T-helper 2 cell treated with Interferon-gamma antibody and Interleukin-4, amounts not matched to agents 5 μg/mL and 100 μg/mL, for 36 hours (primary cell): ENCODE measurements at places on chromosomes 2 and 18.

DNA sequence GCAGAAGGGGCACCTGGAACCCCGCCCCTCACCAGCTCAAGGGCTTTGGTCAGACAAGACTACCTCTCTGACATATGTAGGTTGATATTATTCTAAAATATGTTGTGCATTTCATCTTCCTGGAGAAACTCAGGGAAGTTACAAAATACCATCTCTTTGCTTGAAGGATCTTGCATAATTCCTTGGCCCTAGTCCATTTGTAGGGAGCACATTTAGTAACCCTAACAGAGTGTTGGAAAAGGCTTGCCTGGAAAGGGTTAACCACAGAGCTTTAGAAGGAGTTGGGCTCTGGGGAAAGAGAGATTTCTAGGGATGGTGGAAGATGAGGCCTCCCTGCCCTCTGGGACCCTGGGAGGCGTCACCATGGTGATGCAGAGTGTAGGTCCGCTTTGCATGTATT, 143.0 kb upstream of the SLC1A4 start:
- no peaks in the 10 kb centered on the region for H3K36me3 ChIP-seq
- no peak overlapping the region for H3K27ac ChIP-seq
- H3K4me1 ChIP-seq, result peaks cover 6% of the 10 kb centered on the region
- peaks cover 5% of the 10 kb centered on the region for H3K27me3 ChIP-seq
- no peak for DNase-seq
- H3K4me3 ChIP-seq, result no peak overlapping the region

DNA sequence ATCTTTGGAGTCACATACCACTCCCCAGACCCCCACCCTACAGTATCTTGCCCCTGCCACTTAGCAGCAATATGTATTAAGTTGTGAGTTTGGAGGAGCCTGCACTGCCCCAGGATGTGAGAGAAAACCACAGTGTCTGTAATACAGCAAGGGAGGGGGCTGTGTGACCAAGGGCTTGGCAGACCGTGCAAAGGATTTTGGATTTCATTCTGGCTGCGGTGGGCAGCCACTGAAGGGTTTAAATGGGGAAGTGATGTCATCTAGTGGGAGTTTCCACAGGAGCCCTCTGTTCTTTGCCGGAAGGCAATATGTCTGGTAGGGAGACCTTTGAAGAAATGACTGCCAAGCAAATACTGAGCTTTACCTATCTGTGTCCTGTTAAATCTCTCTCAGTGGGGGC, 202.4 kb downstream of the FHOD3 start:
- H3K27me3 ChIP-seq, result no peaks in the 10 kb centered on the region
- H3K4me3 ChIP-seq, result no peak overlapping the region
- H3K4me1 ChIP-seq, result no peaks in the 10 kb centered on the region
- H3K27ac ChIP-seq, result no peak overlapping the region

DNA sequence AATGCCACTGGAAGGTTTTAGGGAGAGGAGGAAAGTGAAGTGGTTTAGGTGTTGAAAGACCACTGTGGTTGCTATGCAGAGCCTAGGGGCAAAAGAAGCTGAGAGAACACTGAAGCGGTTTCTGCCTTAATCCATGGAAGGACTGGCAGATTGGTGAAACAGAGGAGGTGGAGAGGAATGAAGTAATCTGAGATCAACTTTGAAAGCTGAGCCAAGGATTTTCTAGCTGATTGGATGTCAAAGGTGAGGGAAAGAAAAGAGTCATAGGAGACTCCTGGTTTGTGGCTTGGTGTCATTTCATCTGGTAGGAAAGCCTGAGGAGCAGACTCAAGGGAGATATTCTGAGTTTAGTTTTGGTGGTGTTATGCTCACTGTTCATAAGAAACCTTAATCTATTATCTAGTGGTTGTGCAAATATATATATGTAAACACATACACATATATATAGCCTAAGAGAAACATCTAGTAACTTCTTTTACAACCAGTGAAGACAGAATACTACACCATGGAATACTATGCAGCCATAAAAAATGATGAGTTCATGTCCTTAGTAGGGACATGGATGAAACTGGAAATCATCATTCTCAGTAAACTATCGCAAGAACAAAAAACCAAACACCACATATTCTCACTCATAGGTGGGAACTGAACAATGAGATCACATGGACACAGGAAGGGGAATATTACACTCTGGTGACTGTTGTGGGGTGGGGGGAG, 134.1 kb upstream of the CREB1 start:
- H3K27ac ChIP-seq, result peak overlapping the region; percentile 23
- H3K4me1 ChIP-seq, result peaks cover 5% of the 10 kb centered on the region
- H3K4me3 ChIP-seq, result no peak overlapping the region
- no peaks in the 10 kb centered on the region for H3K27me3 ChIP-seq
- DNase-seq, result no peak

DNA sequence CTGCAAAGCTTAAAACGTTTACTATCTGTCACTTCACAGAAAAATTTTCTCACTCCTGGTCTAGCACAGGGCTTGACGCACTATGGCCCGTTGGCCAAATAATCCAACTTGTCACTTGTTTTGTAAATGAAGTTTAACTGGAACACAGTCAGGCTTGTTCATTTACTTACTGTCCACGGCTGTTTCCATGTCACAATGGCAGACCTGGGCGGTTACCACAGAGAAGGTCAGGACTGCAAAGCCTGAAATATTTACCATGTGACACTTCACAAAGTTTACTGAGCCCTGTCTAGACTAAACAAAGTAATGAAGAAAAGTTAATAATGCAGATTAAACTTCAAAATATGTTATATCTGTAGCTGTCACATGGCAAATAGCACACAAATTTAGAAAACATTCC, 273.0 kb upstream of the GYPC start:
- peaks cover 2% of the 10 kb centered on the region for H3K36me3 ChIP-seq
- DNase-seq, result no peak
- H3K27ac ChIP-seq, result no peak overlapping the region
- H3K4me1 ChIP-seq, result no peaks in the 10 kb centered on the region
- H3K27me3 ChIP-seq, result peaks cover 3% of the 10 kb centered on the region

GRCh38 chr2:169345486-169346437, 16.6 kb downstream of the LRP2 start:
- H3K27me3 ChIP-seq, result peaks cover 25% of the 10 kb centered on the region
- no peak for DNase-seq
- no peak overlapping the region for H3K27ac ChIP-seq
- H3K4me3 ChIP-seq, result no peak overlapping the region
- no peaks in the 10 kb centered on the region for H3K4me1 ChIP-seq

DNA sequence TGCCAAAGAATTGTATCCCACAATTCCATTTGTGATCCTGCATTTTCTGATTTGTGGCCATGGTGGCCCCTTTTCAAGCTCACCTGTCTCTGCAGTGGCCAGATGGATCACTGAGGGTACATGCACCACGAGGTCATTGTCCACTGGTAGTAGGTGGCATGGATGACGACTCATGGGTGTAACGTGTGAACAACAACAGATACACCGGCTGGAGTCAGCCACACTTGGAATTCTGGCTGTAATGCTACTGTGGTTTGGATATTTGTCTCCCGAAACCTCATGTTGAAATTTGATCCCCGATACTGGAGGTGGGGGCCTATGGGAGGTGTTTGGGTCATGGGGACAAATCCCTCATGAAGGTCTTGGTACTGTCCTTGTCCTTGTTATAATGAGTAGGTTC, 102.2 kb upstream of the TAF1B start:
- no peaks in the 10 kb centered on the region for H3K36me3 ChIP-seq
- no peak overlapping the region for H3K27ac ChIP-seq
- peaks cover 25% of the 10 kb centered on the region for H3K4me1 ChIP-seq
- no peak overlapping the region for H3K4me3 ChIP-seq

GRCh38 chr2:108921096-108922030, 67.7 kb downstream of the EDAR start:
- no peaks in the 10 kb centered on the region for H3K36me3 ChIP-seq
- H3K27me3 ChIP-seq, result no peaks in the 10 kb centered on the region
- DNase-seq, result no peak
- no peak overlapping the region for H3K27ac ChIP-seq

- no peak overlapping the region for H3K27ac ChIP-seq
- no peak overlapping the region for H3K4me3 ChIP-seq
- H3K36me3 ChIP-seq, result no peaks in the 10 kb centered on the region
- peaks cover 12% of the 10 kb centered on the region for H3K4me1 ChIP-seq
- no peaks in the 10 kb centered on the region for H3K27me3 ChIP-seq
These were observed 66.9 kb upstream of the FZD5 start for GRCh38 chr2:207836521-207837133.

DNA sequence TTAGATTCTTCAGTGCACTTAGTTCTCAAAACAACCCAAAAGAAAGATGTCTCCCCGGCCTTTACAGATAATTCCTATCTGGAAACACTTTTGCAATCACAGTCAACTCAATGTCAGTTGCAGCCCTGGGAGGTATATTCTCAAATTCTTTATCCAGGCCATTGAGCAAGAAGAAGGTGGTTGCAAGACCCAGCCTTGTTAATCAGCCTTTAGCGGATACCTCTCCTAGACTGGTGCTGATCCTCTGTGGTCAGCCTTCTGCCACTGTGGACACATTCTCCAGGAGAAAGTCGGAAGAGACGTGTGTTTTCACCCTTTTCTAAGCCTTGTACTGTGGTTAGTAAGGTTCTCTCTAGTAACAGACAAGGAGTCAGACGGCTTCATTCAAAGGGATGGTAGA, 7.8 kb upstream of the FZD7 start:
- H3K4me1 ChIP-seq, result no peaks in the 10 kb centered on the region
- H3K27ac ChIP-seq, result no peak overlapping the region
- H3K36me3 ChIP-seq, result no peaks in the 10 kb centered on the region
- no peak for DNase-seq

DNA sequence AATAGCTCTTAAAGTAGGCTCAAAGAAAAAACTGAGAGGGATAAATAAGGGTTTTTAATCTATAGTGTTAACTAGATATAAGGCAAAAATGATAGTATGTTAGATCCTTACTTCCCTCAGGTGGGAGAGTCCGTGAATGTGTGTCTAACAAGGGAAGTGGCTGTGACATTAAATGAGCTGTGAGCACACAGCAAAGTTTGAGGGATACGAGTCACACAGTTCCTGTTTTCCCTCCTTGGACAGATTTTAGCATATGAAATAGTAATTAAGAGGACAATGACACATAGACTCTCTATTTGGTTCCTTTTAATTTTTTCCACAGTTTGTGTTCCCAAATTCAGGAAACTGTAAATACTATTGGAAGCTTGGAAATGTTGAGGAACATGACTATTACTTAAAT, 148.4 kb upstream of the CAVIN2 start:
- no peak overlapping the region for H3K27ac ChIP-seq
- no peak for DNase-seq
- no peak overlapping the region for H3K4me3 ChIP-seq
- H3K36me3 ChIP-seq, result no peaks in the 10 kb centered on the region

DNA sequence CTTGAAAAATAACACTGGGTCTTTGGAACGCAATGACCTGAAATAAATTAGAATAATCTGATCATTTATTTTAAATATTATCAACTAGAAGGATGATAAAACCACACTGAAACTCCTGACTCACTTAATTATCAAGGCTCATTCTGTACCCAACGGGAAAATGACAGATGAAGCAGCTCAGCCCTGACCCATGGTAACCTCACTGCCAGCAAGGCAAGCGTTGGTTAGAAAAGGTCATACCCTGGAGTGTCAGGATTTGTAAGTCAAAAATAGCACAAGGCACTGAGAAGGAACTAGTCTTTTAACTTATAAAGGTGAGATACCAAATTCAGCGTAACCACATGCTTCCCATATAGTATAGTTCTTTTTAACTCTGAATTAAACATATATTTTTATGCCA, 277.5 kb downstream of the ETAA1 start:
- H3K4me3 ChIP-seq, result no peak overlapping the region
- H3K27me3 ChIP-seq, result no peaks in the 10 kb centered on the region
- no peaks in the 10 kb centered on the region for H3K4me1 ChIP-seq

- no peak overlapping the region for H3K4me3 ChIP-seq
- no peaks in the 10 kb centered on the region for H3K36me3 ChIP-seq
- H3K27ac ChIP-seq, result no peak overlapping the region
- no peaks in the 10 kb centered on the region for H3K4me1 ChIP-seq
These were observed 1039.0 kb downstream of the SOCS6 start for GRCh38 chr18:71327850-71328249.

DNA sequence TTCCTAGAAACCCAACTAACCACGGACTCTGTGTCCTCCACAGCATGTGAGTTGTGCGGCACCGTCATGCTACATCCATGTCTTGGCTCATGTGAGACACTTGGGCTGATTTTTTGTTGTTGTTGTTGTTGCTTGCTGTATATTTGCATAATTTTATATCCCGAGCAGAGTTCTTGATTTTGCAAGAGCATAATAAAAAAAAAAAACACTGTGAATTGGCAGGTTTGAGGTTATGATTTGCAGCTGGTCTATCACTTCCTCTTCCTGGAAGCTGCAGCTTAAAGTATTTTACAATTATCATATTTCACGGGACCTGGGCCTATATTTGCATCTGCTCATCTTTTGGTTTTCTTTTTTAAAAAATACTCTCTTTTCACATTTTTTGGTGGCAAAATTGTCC, 142.3 kb upstream of the NRP2 start:
- no peak overlapping the region for H3K27ac ChIP-seq
- no peak for DNase-seq
- H3K27me3 ChIP-seq, result peaks cover 2% of the 10 kb centered on the region
- H3K4me1 ChIP-seq, result peaks cover 23% of the 10 kb centered on the region

DNA sequence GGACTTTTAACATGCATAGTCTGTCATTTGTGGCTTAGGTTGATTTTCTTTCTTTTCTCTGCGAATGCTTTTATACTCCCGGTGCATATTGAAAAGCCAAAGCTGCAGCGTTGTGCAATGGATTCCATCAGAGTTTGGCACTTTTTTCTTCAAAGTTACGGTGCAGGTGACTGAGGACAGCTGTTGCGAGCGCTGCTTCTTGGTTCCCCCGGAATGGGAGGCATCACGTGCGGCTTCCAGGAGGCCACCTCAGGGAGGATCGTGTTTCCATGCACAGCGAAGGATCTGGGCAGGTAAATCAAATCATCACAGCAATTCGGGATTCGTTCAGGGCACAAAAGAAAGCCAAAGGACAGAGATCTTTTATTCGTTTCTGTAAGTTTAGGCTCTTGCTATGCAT, 109.6 kb upstream of the ALKAL2 start:
- DNase-seq, result no peak

- no peak overlapping the region for H3K27ac ChIP-seq
- H3K4me1 ChIP-seq, result peaks cover 49% of the 10 kb centered on the region
- peaks cover 4% of the 10 kb centered on the region for H3K36me3 ChIP-seq
- peaks cover 9% of the 10 kb centered on the region for H3K27me3 ChIP-seq
- no peak overlapping the region for H3K4me3 ChIP-seq
These were observed 124.2 kb upstream of the ITGB6 start for GRCh38 chr2:160324161-160324800.

GRCh38 chr18:62165583-62165982, 21.3 kb downstream of the PIGN start:
- no peak overlapping the region for H3K4me3 ChIP-seq
- H3K4me1 ChIP-seq, result peaks cover 5% of the 10 kb centered on the region
- no peak overlapping the region for H3K27ac ChIP-seq
- H3K36me3 ChIP-seq, result peaks cover 13% of the 10 kb centered on the region
- no peak for DNase-seq
- no peaks in the 10 kb centered on the region for H3K27me3 ChIP-seq
